ENCODE measurements at places on chromosomes 7 and 10. TPM values are rescaled to one million over a fixed set of nuclear protein-coding genes. Genes with fewer than 3 reads are reported as not detected.

The CRYGN gene
- not detected for total RNA-seq

The ENO4 gene
- not detected for total RNA-seq

The PDE1C gene
- not detected for total RNA-seq

GRCh38 chr7:55325371-55325792 is 39.8 kb upstream of the LANCL2 start:
- H3K36me3 ChIP-seq = no peaks in the 10 kb centered on the region
- no peaks in the 10 kb centered on the region for H3K4me1 ChIP-seq
- H3K27ac ChIP-seq = no peak overlapping the region
- peaks cover 12% of the 10 kb centered on the region for H3K27me3 ChIP-seq
- DNase-seq = no peak
- no peak overlapping the region for H3K4me3 ChIP-seq

DNA sequence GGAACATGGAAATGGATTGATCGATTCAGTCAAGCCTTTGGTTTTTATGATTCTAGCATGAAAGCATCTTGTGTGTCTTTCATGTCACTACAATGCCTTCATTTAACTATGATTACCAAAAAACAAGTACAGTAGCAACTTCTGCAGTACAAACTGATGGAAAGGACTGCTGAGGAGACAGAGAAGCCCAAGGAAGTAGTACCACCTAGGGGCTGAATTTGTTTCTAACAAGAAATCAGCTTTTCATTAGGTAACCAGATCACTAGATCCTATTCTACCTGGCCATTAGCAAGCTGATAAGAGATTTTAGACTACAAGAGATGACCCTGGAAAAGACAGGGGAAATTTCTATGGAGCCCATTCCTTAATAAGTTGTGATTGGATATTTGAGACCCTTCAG is 3.2 kb upstream of the IFIT1 start:
- H3K4me3 ChIP-seq = no peak overlapping the region
- no peak for DNase-seq
- H3K4me1 ChIP-seq = no peaks in the 10 kb centered on the region
- no peaks in the 10 kb centered on the region for H3K36me3 ChIP-seq
- H3K27ac ChIP-seq = no peak overlapping the region

- no peaks in the 10 kb centered on the region for H3K36me3 ChIP-seq
- H3K4me1 ChIP-seq = no peaks in the 10 kb centered on the region
- H3K27me3 ChIP-seq = no peaks in the 10 kb centered on the region
- no peak for DNase-seq
- no peak overlapping the region for H3K4me3 ChIP-seq
Measured at GRCh38 chr10:94011296-94011695, 17.6 kb downstream of the PLCE1 start.
